ENCODE measurements at places on chromosomes 6 and 20.

DNA sequence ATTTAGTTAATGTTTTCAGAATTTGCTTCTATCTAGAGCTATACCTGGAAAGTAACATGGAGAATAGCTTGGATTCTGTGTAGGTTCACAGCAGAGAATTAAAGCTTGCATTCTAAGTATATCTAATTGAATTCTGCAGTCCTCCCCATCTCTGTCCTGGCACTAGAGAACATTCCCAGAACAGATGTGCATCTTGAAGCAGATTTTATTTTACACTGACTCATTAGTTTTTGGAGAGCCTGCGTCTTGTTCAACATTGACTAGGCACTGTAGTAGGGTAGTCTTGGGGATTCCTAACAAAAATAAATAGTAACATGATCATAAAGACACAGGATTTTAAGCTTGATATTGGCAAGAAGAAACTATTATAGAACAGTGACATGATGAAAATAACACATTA is 36.2 kb upstream of the BAG2 start:
- DNase-seq: no peak

- DNase-seq: no peak
These were observed 211.3 kb downstream of the ARID1B start for GRCh38 chr6:156988276-156989158.

DNA sequence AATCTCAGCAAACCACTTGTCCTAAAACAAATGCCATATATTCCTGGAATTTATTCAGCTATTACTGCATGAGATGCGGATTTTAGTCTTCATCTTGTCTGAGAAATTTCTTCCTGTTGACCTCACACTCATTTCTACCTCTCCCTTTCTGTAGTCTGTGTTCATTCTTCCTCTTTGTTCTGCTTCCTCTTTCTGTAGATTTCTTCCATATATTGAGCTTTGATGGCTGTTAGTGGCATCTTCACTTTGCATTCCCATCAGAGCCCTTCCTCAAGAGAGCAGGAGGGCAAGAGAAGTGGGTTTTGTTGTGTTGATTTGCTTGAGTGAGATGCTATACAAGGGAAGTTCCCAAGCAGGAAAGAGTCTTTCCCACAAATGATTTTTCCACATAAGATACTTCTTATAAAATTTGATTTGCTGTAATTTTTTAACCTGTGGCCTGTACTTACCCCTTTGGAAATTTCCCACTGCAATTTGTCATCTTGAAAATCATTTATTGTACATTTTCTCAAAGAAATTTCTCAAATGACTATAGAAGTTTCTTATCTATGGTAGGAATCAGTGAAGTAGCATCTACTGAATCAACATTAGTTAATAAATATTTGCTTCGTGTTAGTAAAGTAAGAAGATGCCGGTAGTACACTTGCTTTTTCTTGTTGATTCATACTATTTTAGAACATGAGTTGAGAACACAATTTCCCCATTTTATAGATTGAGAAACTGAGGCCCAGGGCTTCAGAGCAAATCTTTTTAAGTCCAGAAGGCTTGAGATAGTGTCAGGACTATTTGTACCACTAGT is 43.8 kb downstream of the MAP3K4 start:
- DNase-seq: no peak

GRCh38 chr6:26126394-26127235 is 39.4 kb downstream of the HFE start:
- no peak for DNase-seq

DNA sequence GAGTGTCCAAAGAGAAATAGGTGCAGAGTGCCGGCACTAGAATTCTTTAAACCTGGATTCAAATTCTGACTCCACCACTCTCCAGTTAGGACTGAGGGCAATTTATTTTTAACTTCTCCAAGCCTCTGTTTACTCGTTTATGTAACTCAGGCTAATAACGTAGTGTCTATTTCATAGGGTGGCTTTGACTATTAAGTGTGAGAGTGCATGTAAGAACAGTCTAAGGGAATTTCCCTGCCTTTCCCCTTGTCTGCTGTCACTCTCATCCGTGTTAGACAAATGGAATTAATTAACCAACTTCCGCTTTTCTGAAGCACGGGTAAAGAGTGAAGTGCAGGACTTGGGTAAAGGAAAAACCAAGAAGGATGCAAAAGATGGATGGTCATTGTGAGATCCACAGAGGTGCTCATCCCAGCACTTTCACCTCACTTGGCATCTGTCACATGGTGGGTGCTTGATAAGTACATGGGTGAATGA is 4.1 kb upstream of the ZKSCAN8 start:
- DNase-seq: no peak

DNA sequence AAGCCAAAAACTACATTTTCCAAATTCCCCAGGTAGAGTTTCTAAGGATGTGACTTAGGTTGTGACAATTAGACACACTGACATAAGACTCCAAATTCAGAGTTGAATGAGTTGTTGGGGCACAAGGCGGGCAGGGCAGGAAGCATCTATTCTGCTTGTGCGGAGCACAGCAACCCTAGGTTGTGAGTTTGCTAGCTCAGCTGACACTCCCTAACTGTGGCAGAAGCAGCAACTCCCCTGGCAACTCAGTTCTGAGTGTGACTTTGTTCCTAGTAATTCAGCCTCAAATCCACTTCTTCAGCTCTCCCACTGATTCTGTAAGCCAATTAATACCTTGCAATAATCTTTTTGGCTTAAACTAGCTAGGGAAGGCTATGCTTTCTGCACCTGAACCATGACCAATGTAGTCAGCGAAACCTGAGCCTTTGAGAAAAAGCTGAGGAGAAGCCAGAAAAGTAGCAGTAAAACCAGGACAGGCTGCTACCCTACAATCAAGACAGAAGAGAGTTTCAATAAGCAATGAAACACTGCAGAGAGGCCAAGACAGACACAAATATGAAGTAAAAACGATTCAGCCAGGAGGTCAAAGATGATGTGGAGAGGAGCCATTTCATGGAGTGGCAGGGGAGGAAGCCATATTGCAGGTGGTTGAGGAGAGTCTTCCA is 30.0 kb upstream of the PAQR8 start:
- DNase-seq: no peak

DNA sequence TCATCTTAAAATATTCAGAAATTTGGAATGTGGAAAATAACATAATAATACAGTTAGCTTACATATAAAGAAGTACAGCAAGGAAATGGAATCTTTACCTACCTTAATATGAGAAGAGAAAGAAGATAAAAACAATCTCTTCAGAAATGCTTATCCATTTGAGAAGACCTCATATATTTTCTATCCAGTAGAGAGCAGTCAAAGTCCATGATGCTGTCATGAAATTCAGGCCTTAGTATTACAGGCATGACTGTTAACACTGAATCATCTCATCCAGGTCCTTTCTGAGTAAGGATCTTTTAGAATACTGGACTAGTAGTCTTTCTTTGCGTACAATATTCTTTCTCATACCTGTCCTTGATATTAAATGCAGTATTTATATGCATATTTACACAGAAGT is 713.4 kb downstream of the CD109 start:
- DNase-seq: no peak

DNA sequence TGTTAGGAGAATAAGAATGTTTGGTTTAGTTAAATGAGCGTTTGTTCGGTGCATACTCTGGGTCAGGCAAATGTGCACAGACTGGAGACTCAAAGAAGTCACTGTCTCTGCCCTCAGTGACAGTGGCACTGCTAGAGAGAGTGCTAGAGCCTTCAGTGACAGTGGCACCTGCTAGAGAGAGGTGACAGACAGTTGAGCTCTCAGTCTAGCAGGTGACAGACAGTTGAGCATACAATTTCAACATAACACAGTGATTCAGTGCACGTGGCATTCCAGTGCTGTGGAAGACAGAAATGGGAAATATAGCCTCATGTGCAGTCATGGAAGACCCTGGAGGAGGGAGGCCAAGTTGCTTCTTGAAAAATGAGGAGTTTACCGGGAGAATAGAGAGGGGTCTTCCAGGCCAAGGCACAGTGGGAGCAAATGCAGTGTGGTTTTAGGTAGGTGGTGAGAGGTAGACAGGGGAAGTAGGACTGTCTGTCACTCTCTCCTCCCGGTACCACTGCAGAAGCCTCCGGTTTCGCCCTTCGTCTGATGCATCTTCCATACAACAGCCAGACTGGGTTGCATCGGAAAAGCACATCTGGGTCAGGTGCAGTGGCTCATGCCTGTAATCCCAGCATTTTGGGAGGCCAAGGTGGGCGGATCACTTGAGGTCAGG is 107.9 kb upstream of the CLDN20 start:
- no peak for DNase-seq

DNA sequence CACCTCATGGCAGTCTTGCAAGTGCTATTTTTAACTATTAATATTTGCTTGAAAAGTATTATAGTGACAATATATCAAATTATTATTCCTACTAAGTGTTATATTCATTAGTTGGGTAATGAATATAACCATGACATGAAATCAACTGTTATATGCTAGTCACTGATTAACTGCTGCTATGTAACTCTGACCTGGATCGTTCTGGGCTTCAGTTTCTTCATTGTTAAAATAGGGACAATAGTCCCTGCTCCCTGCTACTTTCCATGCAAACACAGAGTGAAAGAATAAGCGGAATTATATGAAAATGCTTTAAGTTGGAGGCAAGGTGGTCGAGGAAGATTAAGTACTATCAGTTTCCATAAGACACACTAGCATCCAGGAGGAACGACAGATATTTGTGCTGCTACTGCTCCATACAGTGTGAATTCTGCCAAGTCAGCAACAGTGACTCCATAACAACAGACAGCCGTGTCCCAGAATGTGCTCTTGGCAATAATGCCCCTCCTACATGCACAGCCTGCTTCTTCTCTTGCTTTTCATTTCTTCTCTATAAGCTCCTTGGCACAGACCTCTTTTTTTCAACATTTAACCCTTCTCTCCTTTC is 107.2 kb downstream of the CHD6 start:
- DNase-seq: no peak

GRCh38 chr6:128333581-128334223 is 186.7 kb downstream of the PTPRK start:
- no peak for DNase-seq

GRCh38 chr6:14711704-14712379 is 534.0 kb upstream of the JARID2 start:
- DNase-seq: no peak

DNA sequence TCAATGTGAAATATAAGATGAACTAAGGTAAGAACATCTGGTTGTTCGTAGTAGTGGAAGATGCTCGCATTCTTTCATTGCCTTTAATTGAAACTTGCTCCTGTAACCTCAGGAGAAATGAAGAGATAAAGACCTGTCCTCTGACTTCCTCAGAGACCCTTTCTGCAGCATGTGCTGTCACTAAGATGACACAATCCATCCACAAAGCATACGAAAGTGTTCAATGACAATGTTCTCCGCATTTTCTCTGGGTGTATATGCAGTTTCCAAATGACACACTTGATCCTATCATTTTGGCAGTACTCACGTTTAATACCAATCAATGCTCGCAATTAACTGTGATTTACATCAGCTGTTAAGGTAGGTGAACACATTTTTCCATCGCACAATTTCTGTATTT is 65.8 kb downstream of the PRL start:
- no peak for DNase-seq

DNA sequence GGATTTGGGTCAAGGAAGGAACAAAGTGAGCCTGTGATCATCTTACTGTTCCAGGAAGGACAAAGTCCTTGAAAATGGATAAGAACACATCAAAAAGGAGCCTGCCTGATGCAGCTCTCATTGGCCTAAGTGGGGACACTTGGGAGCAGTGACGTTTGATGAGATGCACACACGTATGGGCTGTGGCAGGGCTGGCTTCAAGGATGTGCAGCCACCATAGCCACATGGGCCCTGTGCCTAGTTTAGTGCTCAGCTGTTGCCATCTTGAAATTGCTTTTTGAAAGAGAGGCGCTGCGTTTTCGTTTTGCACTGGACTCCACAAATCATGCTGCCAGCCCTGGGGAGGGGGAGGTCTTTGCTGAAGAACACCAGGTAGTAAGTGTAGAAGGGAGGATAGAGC is 6.6 kb upstream of the NPEPL1 start:
- DNase-seq: no peak

GRCh38 chr6:163010145-163010544 is 282.4 kb downstream of the PACRG start:
- no peak for DNase-seq

DNA sequence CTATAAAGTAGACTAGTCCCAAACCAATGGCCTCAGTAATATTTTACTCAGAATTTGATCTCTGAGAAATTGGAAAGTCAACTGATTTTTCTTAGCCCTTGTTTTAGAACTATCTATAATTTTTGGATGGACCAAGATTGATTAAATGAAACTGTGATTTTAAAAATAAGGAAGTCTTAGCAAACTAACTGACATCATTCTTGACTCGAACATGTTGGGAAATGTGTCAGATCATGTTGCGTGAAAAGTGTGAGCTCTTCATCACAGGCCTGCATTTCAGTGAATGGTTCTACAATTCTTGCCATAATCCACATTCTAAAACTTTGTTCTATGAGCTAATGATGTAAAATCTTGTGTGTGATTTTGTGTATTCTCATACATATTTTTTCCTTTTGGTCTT is 11.0 kb downstream of the TNFAIP3 start:
- DNase-seq: no peak

- no peak for DNase-seq
These were observed 172.8 kb upstream of the ARG1 start for GRCh38 chr6:131400054-131400778.

DNA sequence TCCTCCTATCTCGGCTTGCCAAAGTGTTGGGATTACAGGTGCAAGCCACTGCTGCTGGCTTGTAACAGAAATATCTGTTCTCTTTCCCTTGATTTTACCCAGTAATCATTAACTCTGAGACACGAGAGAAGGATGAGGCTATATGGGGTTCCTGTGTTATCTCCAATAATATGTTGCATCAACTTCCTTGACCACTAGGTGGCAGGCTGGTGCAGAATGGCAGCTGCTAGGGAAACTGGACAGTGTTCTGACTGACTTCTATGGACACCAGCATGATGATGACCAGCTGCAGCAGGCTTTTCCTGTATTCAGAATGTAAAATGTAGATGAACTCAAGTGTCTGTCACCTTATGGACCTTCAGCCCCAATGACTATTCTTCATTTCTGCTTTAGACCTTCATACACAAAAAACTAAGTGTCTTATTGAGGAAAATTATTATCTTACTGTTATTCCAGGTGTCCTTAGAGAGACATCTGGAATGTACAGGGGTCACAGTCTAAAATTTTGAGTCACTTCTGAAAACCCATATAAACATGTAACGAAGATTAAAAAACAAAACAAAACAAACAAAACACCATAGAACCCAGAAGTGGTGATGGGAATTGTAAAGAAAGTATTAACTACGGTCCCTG is 20.4 kb upstream of the CD109 start:
- peak; percentile 63 for DNase-seq

GRCh38 chr20:5844063-5844681 is 94.0 kb downstream of the SHLD1 start:
- peak; percentile 4 for DNase-seq

DNA sequence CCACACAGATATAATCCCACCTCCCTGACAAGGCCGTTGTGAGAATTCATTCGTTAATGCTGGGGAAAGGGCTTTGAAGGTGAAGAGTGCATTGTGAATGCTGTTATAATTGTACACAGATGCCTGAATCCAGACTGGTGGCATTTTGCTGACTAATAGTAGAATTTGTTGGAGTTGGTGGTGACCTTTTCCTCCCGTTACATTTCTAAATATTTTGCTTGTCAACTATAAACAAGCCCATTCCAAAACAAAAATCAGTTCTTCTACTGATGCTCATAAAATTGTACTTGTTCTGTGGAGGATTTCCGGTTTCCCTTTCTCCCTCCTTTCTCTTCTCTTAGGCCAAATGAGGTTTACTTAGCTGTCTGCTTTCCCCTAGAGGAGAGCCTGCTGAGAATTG is 253.1 kb upstream of the SUPT3H start:
- no peak for DNase-seq

- DNase-seq: no peak
These were observed 37.8 kb downstream of the PPP1R16B start for GRCh38 chr20:38843346-38843745.
